ENCODE measurements at places on chromosomes 5 and 9.
A peak's percentile ranks its signal among the peaks of the same experiment; 100 is the strongest.

GRCh38 chr5:98307811-98308210 is 465.7 kb upstream of the RGMB start:
- no peak for DNase-seq

- DNase-seq = no peak
These were observed 6.9 kb downstream of the FAM174A start for GRCh38 chr5:100542086-100542485.

DNA sequence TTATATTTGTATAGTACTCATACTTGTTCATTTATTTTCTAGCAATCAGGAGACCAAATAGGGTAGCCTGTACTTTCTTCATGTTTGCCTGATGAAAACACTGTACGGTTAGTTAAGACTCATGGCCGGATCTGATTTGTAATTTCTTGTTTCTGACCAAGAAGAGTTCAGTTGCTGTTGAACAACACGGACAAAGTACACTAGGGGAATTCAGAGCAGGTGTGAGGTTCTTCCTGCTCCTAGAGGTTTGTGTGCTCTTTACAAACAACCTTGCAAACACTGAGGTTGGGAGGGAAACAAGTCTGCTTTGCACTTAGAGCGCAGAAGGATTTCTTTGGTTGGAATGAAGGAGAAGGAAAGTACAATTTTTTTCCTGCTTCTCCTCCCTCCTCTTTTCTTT is 69.7 kb downstream of the TRIO start:
- DNase-seq = peak; percentile 28

GRCh38 chr5:158559643-158560042 is 540.1 kb downstream of the EBF1 start:
- DNase-seq = no peak

DNA sequence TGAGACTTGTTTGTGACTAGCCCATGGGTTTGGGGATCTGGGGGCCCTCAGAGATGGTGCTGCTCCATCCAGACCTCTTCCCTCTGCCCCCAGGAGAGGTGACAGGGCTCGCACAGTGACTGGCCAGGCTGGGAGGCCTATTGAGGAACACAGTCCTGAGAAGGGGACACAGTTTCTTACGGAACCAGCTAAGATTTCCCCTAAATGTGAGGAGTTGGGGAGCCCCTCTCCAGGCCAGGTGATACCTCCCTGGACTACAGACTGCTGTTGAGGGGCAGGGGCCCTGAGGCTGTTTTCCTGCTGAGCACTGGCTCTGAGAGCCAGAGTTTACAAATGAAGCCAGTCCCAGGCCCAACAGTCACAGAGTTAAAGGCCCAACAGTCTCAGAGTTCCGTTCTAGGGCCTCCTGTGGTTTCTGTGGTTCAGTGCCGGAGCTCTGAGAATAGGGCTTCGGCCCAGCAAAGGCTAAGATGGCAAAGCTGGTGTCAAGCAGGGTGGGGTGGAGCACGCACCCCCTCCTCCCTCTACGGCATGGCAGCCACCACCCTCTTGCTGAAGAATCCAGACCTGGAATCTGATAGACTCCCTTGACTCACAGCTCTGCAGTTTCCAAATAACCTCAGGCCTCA is 1.1 kb upstream of the SEMA4D start:
- DNase-seq = no peak

DNA sequence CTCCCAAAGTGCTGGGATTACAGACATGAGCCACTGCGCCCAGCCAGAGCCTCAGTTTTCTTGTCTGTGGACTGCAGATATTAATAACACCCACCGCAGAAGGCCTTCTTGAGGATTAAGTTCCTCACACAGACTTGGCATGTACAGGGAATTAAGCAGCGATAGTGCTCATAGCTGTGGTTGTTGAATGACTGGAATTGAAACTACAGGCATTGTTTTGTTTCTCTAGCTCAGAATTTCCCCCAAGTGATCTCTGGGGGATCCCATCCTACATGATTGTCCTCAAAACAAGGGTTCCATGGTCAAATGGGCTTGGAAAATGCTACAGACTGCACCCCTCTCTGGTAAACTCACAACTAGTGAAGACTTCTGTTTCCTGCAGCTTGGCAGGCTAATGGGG is 44.2 kb upstream of the TDRD7 start:
- DNase-seq = no peak

- no peak for DNase-seq
These were observed 2.0 kb upstream of the CPEB4 start for GRCh38 chr5:173886150-173886549.

DNA sequence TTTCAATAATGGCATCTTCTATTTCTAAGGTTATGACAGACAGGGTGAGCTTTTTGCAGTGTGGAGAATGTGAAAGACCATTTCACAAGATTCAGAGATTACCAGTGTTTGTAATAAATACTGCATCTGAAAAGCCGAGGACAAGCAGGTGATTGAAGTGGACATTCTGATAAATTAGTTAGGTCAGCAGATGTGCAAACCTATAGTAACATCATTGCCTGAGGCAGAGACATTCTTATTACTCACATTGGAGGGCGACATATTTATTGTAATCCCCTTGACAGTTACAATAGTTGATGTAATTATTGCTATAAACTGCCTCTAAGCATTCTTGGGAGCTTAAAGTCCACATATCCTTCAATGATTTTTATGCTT is 3.3 kb downstream of the RASGRF2 start:
- DNase-seq = no peak

Measured in HuH-7.5 (cell line).